ENCODE measurements at places on chromosomes 4 and X.

- no peak for DNase-seq
These were observed 28.6 kb downstream of the ANK2 start for GRCh38 chr4:113078066-113078465.

DNA sequence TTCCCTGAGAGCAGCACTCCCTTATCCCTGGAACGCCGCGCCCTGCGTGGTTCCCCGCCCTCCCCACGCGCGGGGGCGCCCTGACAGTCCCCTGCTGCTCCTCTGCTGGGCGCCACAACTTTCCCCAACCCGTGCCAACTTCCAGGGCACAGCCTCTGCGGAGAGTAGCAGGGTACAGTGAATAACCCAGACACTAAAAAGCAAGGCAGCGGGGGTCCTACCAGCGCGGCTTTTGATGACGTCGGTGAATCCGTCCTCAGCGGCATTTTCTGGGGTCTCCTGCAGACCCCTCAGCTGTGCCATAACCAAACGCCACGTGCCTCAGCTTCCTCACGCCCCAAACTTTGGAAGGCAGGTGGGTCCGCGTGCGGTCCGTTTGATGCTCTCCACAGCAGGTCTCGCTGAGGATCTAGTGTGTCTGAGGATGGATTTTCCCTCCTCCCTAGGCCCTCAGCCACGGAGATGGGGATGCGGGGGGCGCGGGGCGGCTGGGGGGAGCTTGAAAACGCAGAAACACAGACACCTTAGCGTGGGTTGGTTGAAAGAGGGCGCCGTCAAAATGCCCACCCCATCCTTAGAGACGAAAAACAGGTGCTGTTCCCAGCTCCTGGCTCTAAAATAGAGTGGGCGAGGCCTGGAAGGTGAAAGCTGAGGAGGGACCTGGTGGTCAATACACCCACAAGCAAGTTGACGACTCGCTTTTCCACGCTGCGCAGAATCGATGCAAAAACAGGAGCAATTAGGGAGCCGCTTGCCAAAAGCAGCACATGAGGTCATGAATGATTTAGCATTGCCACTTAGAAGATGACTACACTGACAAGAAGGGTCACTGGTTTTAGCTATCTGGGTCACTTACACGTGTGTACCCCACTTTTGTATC lies 405.6 kb downstream of the FAM47A start:
- DNase-seq, result no peak

GRCh38 chrX:3231766-3232165 lies 114.7 kb downstream of the MXRA5 start:
- DNase-seq, result no peak

DNA sequence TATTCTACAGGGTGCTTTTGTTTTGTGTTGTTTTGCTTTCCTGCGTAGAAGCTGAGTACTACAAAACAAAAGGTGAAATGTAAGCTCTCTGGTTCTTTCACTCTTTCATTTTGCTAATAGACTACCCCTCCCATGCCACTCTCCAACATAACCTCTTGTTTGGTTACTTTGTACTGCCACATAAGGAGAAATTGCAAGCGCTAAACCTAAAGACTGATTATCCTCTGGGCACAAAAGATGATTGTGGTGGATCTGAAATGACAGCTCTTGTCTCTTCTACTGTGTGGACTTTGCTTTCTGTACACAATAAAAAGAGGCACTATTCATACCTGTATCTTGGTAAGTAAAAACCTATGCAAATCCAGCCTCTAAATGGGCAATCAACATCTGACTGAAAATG lies 5.3 kb downstream of the MBNL3 start:
- DNase-seq, result no peak

DNA sequence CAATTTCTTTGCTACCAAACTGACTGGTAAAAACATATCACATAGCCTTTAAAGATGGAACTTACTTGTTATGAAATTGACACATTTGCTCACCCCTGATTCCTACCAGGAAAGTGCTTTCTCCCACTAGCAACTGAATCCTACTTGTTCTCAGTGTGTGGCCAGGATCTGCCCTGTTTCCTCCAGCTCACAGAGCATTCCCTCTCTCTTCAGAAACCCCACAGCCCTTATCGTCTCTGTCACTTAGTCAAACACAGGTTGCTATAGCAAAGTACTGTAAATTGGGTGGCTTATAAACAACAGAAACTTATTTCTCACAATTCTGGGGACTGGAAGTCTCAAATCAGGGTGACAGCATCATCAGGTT lies 265.2 kb upstream of the BOD1L1 start:
- no peak for DNase-seq

- DNase-seq, result no peak
These were observed 97.6 kb downstream of the CPE start for GRCh38 chr4:165476214-165477098.

DNA sequence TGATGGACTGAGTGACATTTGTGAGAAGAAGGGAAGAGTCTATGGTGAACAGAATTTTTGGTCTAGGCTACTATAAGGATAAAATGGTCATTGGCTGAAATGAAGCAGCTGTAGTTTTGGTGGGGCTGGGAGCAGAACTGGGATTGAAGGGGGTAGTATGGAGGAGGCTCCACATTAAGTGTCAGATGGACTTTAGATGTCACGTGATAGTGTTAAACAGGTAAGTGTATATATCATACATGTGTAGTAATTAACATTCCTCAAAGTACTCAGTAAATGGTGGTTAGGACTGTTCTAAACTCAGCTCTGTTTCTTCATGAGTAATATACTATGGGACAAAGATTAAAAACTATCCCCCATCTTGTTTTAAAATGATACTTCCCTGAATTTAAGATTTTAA lies 947.9 kb downstream of the PDHA2 start:
- DNase-seq, result no peak

DNA sequence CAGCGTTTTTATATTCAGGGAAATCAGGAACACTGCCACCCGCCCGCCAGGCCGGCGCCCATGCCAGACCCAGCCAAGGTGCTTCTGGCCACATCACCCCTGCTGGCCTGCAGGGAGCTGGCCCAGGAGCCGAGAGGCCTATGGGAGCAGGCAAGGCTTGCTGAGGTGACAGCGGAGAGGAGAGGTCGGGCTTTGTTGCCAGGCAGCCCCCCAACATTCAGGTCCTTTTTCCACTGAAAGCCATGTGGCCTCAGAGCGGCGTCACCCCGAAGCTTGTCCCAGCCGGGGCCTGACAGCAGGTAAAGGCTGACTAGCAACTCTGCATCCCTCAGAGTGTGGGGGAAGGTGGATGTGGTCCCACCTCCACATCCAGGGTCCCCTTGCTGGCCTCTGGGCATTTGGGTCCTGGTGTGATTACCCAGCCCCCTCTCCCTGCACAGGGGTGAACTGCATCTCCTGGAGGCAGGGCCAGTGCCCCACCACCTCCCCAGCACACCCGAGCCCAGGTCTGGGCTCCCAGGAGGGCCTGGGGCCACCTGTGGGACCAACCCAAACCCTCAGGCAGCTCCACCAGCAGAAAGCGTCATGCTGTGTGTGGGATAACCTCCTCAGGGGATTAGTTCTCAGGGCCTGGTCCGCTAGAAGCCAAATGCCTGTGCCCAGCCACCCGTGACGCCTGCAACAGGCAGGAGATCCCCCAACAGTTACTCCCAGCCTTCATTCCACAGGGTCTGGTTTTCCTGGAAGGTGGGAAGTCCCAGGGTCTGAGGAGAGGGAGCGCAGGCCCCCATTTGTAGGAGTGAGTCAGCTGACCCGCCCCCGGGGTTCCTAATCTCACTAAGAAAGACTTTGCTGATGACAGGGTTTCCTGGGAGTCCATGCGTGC lies at the start of gene PDE6B:
PDE6B (plus strand) TSS at position 869 of the 886 bp plus-strand sequence. CDS start 54 bp downstream, outside the sequence.
- no peak for DNase-seq

GRCh38 chr4:69800599-69800998 lies 40.2 kb upstream of the SULT1B1 start:
- DNase-seq, result no peak

GRCh38 chr4:7721984-7722551 lies 217.6 kb downstream of the AFAP1 start:
- no peak for DNase-seq

DNA sequence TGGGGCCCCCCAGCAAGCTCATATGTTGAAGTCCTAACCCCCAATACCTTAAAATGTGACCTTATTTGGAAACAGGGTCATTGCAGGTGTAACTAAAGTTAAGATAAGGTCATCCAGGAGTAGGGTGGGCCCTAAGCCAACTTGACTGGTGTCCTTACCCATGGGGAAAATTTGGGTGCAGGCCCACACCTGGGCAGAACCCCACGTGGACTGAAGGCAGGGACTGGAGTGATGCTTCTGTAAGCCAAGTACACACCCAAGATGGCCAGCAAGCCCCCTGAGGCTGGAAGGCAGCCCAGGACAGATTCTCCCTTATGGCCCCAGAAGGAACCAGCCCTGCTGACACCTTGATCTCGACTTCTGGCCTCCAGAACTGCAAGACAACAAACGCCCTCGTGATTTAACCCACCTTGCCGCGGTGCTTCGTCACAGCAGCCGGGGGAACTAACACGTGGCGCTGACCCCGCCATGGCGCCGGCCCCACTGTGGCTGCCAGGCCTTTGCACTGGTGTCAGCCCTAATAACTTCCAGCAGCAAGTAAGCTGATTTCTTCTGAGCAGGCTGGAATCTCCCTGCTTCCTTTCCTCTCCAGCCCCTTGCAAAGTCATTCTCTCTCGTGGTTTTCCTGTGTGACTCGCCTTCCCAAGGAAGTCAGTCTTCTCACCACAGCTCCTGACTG lies 23.2 kb upstream of the MXD4 start:
- DNase-seq, result no peak

- DNase-seq, result no peak
These were observed 433.0 kb downstream of the PCDH10 start for GRCh38 chr4:133581996-133582619.

DNA sequence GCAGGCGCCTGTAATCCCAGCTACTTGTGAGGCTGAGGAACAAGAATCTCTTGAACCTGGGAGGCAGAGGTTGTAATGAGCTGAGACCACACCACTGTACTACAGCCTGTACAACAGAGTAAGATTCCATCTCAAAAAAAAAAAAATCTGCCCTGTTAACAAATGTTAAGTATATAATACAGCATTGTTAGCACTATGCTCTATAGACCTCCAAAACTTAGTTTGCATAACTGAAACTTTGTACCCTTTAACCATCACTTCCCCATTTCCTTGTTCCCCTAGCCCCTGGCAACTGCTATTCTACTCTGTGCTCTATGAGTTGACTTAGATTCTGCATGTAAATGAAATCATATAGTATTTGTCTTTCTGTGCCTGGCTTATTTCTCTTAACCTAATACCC lies 76.7 kb downstream of the TAB3 start:
- DNase-seq, result no peak

GRCh38 chr4:175910700-175911099 lies 98.6 kb upstream of the GPM6A start:
- no peak for DNase-seq

- DNase-seq, result no peak
These were observed 5.2 kb downstream of the NHS start for GRCh38 chrX:17380221-17380620.

- no peak for DNase-seq
These were observed 94.1 kb upstream of the TLR2 start for GRCh38 chr4:153589703-153590595.

GRCh38 chr4:170030121-170030520 lies 3.9 kb upstream of the MFAP3L start:
- DNase-seq, result no peak

GRCh38 chr4:82797405-82798111 lies 1.0 kb downstream of the SCD5 start:
- no peak for DNase-seq

- no peak for DNase-seq
These were observed 57.0 kb downstream of the LCORL start for GRCh38 chr4:17964576-17964975.

DNA sequence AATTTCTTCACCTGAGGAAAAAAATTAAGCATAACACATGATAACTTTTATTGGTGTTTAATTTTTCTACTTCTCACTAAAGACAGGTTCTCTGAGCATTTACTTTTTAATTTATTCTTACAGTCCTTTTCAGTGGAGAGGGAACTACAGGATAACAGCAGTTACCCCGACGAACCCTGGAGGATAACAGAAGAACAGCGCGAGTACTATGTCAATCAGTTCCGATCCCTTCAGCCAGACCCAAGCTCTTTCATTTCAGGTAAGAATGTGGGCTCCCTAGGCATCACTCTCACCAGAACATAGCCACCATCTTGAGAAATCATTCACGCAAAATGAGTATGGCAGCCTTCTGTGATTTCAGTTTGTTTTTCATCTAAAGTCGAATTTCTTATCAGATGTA lies 100.8 kb downstream of the REPS2 start:
- DNase-seq, result no peak

DNA sequence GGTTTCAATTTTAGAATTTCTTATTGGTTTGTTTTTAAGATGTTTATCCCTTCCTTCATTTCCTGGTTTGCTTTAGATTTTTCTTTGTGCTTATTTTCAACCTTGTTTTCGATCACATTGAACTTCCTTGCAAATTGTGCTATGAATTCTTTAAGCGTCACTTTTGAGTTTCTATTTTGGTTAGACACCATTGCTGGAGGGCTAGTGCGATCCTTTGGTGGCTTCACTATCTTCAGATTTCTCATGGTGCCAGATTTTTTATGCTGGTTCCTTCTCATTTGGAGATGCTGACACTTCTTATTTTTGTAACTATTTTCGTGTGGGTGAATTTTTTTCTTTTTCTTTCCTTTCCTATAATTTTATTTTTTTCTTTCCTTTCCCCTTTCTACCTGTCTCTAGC lies 227.2 kb upstream of the HDX start:
- no peak for DNase-seq
